ENCODE measurements at places on chromosomes 2 and 18. TPM values are rescaled to one million over a fixed set of nuclear protein-coding genes. Genes with fewer than 3 reads are reported as not detected.
A peak's percentile ranks its signal among the peaks of the same experiment; 100 is the strongest.

DNA sequence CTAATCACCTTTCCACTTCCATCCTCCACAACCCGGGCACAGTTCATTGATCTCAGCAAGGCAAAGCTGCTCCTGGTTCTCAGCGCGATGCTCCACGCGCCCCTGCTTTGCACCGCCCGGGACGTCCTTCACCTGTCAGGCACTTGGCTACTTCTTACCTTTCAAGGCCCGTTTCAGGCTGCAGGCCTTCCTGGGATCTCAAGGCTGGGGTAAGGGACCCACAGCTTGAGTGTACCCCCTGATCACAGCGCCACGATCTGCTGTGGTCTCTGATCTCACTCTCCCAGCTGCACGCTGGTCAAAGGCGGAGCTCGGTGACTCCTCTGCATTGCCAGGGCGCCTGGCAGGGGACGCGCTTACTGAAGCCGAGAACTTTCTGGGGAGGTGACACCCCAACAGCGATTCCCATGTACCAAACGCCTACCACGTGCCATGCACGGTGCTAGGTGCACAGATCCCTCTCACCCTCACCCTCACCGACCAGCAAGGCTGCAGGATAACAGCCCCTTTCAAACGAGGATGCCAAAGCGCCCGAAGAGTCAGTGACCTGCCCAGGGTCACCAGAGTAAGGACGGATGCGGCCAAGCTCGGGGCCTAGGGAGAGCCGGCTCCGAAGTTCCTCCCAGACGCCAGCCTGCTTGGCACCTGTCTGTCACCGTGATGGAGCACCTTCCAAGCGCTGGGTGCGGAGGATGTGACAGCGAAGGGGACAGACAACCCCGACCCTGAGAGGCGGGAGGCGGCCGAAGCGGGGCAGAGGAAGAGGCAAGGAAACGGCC lies 818 bp downstream of the ITGB1BP1 start:
- no peaks in the 10 kb centered on the region for H3K36me3 ChIP-seq
- H3K27me3 ChIP-seq = no peaks in the 10 kb centered on the region
- H3K4me1 ChIP-seq = peaks cover 53% of the 10 kb centered on the region
- peak; percentile 70 for DNase-seq
- peak overlapping the region; percentile 92 for H3K27ac ChIP-seq

GRCh38 chr2:184956856-184957255 lies 358.5 kb downstream of the ZNF804A start:
- no peak overlapping the region for H3K4me3 ChIP-seq
- H3K27ac ChIP-seq = no peak overlapping the region
- H3K27me3 ChIP-seq = no peaks in the 10 kb centered on the region
- DNase-seq = no peak
- no peaks in the 10 kb centered on the region for H3K4me1 ChIP-seq
- H3K36me3 ChIP-seq = no peaks in the 10 kb centered on the region

DNA sequence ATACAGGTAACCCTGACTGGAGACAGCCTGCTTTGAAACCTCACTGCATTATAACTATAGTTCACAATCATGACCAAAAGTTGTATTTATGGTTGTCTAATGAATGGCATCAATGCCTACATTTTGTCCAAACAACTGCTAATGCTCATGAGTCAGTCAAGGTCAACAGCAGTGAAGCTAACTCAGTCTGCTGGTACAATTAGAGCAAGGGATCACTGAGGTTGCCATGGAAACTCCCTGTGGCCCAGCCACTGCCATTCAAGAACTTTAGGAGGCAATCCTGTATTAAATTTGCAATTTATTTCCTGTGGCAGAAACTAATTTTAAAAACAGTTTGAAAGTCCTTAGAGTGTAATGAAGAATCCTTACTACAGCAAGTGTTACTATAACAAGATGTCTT lies 185.1 kb upstream of the SMAD7 start:
- no peak overlapping the region for H3K27ac ChIP-seq
- DNase-seq = no peak
- no peaks in the 10 kb centered on the region for H3K27me3 ChIP-seq
- H3K36me3 ChIP-seq = peaks cover under 1% of the 10 kb centered on the region

DNA sequence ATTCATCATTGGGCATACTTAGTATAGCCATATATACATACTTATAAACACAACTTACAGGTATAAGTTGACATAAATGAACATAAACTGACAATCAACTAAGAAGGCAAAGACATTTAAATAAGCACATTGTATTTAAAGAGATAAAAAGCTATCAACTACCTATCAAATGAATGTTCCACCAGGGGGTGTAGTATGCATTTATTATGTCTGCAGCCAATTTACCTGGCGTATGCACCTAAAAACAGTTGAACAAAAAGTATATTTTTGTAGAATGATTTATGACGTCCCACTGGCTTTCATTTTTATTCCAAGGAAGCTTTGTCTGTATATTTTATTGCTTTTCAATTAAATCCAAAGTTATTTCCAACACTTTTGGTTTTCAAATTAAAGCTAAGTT lies 323.5 kb downstream of the AFF3 start:
- no peak overlapping the region for H3K4me3 ChIP-seq
- no peak for DNase-seq
- H3K4me1 ChIP-seq = no peaks in the 10 kb centered on the region
- H3K36me3 ChIP-seq = no peaks in the 10 kb centered on the region
- H3K27ac ChIP-seq = no peak overlapping the region

SPRED2 gene
- total RNA-seq = 4.3 TPM

All from activated T-cell treated with anti-CD3 and anti-CD28 coated beads, Interleukin-2, amount 50 U/mL, for 72 hours (primary cell).